ENCODE measurements at places on chromosomes 6 and 20.

GRCh38 chr20:43507150-43508080 is at the start of gene L3MBTL1:
Gene L3MBTL1 (plus strand): TSS chr20:43507697. CDS start chr20:43513504, 5,807 bp downstream.
- DNase-seq = peak; percentile 82

DNA sequence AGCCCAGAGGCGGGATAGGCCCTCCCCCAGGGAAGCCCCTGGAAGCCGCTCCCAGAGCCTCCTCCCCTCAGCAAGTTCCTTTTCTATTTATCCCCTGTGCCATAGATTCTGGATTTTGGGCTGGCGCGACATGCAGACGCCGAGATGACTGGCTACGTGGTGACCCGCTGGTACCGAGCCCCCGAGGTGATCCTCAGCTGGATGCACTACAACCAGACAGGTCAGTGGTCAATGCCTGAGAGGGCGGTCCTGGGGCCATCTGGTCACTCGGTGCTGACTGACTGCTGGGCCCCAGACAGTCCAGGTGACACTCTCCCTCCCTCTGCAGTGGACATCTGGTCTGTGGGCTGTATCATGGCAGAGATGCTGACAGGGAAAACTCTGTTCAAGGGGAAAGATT is 6.2 kb downstream of the MAPK13 start:
- no peak for DNase-seq

- DNase-seq = no peak
These were observed 87.3 kb upstream of the TULP1 start for GRCh38 chr6:35599761-35600658.

GRCh38 chr20:63228806-63229205 is 6.9 kb upstream of the BIRC7 start:
- DNase-seq = peak; percentile 65

- no peak for DNase-seq
These were observed 53.7 kb upstream of the PDYN start for GRCh38 chr20:2047456-2048092.

GRCh38 chr6:125802383-125802782 is 11.6 kb downstream of the NCOA7 start:
- no peak for DNase-seq

DNA sequence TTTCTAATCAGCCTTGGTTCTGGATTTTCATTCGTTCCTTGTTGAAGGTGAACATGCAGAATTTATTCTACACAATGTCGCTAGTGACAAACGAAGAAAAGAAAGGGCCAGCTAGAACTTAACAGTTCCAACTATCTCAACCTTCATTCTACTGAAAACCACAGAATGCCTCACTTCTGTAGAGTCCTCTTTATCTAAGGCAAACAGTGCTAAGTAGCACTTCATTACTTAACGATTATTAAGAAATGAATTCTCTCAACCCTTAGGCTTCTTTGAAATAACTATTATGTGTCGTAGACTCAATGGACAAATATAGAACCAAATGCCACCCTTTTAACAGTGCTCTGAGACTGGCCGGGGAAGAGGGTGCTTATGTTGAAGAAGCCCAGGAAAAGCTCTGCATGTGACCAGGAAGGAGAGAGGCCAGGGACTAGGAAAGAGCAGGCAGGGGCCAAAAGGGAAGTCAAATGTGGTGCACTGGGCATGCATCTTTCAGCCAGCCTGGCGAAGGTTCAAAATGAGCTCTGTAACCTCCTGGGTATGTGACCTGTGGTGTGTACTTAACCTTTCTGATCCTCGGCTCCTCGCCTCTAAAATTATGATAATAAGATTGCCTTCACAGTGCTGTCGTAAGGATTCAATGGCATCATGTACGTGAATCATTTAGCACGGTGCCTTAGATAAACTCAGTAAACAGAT is 55.4 kb upstream of the BMP2 start:
- no peak for DNase-seq

GRCh38 chr20:37781626-37782025 is 87.8 kb downstream of the CTNNBL1 start:
- DNase-seq = peak; percentile 4

DNA sequence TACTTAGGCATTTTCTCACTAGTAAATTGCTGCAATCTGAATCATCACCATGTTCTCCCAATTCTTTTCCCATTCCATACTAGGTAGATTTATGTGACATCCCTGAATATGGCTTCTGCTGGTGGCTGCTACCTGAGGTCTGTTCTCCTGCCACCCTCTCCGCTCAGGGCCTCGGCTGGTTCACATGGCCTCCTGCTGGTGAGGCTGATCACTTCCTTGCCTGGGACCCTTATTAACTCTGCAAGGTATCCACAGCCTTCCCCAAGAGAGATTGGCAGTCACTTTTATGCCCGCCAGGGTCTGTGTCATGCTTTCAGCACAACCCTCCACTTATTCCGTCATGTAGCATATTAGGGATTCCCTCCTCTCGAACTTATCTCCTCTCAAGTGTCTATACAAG is 424.5 kb upstream of the FLRT3 start:
- peak; percentile 8 for DNase-seq

GRCh38 chr6:41644297-41644879 is 6.1 kb downstream of the MDFI start:
- DNase-seq = peak; percentile 40

DNA sequence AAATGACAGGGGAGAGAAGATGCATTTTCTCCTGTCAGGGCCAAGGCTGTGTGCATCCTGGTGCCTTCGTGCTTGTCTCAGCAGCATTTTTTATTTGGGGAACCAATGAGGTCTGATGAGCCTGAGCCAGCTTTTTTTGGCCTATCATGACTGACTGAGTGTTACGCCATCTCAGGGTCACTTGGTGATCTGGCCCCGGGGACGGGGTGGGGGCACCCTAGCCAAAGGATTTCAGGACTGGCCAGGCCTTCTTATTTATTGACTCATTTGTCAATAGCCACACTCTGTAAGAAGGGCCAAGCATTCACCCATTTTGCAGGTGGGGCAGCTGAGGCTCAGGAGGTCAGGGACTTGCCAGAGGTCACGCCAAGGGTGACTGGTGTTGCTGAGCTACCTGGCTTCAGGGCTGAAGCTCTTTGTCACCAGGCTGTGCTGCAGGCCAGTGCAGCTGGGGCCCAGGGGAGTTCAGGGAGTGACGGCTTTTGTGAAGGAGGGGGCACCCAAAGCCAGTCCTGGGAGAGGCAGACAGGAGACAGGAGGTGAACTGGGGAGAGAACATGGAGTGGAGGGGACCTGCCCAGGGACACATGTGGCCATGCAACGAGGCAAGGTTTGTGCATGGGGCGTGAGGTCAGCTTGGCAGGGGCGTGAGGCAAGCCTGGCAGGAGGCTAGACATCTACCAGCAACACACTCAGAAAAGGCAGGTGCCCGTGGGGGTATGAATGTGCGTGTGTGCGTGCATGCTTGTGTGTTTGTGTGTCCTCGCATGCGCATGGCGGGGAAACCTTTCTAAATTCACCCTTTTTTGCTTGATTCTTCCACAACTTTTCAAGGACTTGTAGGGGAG is 31.1 kb downstream of the VSTM2L start:
- DNase-seq = no peak

GRCh38 chr20:49229381-49229780 is 10.2 kb downstream of the DDX27 start:
- no peak for DNase-seq

- DNase-seq = peak; percentile 42
These were observed 11.7 kb upstream of the GOPC start for GRCh38 chr6:117613920-117614560.

DNA sequence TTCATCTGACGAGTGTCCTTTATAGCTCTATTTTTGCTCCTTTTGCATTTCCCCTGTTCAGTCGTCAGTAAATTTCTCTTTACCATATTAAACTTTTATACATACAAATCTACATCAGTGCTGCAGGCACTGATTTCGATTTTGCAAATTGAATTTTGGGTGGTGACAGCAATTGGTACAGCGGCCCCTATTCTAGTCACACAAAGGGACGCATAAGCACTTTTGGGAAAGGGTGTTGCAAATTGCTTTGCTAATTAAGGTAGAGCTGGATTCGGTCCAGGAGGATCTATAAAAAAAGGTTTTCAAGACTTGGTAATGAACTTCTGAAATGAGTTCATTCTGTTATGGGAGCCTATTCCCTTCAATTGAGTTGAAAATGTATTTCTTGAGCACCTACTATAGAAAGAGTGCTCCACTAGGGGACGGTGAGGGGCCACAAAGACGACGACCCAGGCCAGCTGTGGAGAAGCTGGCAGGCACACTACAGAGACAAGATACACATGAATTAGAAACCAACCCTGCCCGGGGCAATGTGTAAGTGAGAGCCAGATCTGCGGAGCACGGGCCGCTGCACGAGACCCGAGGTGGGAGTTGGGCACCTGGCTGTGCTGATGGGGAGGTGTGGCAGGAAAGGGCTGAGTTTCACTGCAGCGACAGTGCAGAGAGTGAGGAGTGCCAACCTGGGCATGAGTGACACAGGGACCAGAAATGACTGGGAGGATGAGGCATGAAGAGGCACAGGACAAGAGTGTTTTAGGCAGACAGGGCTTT is 5.4 kb downstream of the UQCC2 start:
- peak; percentile 27 for DNase-seq

DNA sequence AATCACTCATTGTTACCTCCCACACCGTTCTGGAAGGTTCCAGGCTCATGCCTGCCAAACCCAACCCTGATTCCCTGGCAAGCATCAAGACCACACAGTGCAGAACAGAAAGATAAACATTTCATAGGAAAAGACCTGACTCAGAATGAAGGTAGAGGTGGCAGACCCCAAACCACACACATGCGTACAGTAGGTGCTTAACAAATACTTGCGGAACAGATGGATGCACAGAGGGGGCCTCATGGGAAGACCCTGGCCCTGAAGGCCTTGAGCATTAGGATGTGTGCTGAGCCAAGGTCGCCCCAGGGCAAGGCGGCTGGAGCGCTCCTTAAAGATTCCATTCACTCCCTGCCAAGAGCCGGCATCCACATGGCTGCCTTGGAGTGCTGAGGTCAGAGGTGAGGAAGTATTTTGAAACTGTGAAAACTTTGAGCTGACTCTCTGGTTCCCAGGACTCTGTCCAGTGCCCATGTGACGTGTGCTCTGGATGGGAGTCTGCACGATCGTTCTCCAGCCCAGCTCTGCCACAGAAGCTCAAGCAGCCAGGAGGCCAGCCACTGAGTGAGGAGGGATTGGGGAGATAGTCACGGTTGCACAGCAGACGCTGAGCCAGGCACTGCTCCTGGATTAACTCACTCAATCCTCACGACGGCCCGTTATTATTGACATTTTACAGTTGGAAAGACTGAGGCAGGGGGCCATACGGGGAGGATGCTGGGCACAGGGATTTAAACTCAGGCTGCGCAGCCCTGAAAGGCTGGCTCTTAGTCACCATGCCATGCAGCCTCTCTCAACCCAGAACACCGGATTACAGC is 65.5 kb upstream of the AFDN start:
- DNase-seq = no peak

DNA sequence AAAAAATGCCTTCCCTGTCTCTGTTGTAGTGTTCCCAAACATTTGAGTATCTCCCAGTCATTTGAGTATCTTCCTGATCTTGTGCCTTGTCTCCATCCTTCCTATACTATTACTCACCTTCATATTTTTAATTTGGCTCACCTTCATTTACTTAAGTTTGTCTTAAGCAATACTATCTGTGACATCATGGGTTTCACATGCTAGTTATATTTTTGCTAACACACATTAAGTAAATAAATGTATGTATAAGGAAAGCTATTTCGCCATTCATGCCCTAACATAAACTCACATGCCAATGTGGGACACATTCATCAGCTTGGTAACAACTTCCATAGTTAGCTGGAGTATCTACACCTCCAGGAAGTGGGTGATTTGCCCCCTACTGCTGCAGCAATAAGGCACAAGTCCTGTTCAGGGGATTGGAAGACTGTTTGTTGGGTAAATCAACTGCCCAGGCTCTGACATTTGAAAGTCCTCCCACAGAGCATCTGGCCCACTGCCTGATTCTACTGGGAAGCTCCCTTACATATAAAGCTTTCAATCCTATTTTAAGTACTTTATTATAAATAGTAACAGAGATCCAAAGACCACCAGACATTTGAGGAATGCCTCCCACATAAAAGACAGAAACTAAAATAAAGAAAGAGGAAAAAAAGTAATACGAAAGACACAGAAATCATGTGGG is 132.3 kb downstream of the ISM1 start:
- DNase-seq = no peak

DNA sequence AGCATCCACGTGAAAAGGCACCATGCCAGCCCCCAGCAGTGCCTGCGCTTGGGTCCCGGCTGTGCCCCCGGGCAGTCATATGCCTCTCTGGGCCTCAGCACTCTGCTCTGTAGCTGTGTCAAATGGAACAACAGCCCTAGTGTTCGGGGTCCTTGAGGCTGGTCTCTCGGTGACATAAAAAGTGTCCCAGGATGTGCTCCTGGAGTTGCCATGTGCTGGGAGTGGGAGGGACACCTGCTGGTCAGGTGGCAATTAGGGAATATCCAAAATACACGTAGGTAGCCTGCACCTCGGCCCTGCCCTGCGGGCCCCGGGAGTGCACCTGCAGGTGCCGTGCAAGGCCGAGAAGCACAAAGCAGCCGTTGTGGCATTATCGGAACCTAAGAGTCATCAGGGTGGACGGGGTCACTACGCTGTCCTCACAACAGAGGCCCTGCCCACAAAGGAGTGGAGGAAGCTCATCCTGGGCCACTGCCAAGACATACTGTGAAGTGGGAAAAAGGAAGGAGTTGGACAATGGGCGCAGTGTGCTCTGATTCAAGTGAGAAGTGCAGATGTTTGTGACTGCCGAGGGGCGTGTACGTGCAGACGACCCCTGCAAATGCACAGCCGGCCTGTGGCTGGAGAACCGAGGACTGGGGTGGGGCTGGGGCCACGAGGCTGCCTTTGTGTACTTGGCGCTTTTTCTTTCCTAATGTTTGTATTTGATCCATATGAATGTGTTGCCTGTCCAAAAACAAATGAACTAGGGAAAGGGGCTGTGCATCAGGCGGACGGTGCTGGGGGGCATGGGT is 24.6 kb downstream of the SLCO4A1 start:
- DNase-seq = no peak

GRCh38 chr20:58024241-58024721 is 204.2 kb downstream of the ANKRD60 start:
- DNase-seq = no peak

DNA sequence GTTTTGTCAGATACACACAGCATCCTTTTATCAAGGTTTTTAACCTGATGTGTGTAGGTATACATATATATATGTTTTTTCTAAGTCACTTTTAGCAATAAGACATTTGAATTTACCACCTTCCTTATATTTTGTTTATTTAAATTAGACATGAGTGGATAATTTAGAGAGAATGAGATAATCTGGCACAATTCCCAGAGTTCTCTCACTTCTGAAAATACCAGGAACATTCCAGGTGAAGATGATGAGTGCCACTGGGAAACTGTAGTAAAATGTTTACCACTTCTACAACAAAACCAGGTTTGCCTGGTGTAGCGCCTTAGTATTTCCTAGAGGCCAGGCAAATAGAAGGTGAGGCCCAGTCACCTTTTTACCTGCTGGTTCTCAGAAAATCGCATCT is 189.5 kb downstream of the TMEM242 start:
- no peak for DNase-seq

GRCh38 chr6:119768201-119768600 is 418.6 kb upstream of the MAN1A1 start:
- DNase-seq = no peak

- no peak for DNase-seq
These were observed 211.4 kb upstream of the ZFP64 start for GRCh38 chr20:52402950-52403349.

GRCh38 chr6:31899882-31900722 is 1.8 kb downstream of the ZBTB12 start:
- no peak for DNase-seq

All from GM23338 (cell line).